Kidney capillary endothelial cell (primary cell): ENCODE measurements at places on chromosomes 7 and 10.

DNA sequence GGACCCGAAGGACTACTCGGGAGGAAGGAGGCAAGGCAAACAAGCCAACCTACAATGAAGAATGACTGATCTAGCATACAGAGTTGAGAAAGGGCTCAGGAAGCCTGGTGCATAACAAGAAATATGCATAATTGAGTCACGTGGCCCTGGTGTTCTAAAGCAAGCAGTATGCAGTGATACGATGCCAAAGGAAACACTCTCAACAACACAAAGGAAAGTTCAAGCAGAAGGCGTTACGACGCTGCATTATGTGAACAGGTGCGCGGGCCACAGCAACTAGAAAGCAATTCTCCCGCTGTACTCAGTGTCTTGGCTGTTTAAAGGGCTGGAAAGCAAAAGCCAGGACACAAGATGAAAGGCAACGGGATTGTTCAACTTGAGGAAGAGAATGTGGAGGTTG is 100.8 kb downstream of the PRTFDC1 start:
- no peak for DNase-seq

DNA sequence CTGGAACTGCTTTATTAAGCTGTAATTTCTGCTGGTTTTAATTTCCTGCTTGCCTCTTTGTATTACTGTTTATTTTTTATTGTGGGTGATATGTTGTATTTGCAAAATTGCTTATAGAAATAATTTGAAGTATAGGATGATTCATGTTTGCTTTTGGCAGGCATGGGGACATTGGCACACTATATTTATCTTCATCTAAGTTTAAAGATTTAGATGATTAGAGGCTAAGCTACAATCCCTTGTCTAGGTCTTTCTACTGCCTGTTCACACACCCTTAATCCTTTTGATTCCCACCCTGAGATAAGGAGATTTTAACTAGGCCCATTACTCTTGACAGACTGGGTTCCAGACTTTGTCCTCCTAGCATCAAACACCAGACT is 182.8 kb upstream of the KAT6B start:
- DNase-seq: no peak

DNA sequence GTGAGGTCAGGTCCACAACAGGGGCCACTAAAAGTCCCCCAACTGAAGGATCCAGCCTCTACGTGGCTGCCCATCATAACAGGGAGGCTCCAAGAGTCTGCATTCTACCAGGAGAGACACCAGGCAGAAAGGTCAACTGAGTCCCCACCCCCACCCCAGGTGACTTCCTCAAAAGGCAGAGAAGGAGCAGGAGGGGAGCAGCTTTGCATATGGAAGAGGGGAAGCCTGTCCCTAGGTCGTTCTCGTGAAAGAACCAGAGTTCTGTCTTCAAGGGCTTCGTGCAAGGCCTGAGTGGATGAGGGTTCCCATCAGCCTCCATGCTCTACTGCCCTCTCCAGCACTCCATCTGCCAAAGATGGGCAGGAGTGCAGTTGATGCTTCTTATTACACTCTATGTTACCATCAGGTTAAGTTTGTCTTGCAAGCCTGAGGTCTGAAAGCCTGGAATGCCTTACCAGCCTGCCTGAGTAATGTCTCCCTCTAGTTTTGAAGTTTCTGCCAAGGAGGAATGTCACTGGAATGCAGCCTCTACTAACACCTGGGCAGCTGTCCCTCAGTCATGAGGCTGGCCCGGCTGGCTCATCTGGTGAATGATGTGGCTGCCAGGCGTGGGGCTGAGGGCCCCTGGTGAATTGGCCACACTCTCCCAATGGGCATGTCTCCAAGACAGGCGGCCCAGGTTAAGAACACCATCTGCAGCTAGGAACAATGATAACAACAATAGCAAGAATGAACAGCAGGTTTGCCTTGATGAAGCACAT is 54.3 kb upstream of the SMNDC1 start:
- no peak for DNase-seq

DNA sequence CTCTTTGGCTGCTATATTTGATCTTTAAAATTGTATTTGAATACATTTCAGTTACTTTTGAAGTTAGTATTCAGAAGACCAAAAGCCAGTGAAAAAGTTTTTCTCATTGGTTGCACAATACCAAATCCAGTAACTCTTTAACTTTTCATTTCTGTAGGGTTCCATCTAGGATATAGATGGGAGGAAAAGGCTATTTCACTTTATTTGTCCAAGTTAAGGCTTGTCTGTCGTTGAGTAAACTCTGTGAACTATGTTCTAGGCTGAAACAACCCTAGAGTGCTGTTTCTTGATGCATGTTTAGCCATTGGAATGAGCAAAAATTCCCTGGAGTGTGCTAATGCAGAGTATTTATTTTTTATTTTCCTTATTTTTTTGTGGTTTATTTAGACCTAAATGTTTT is 834.7 kb upstream of the KCND2 start:
- DNase-seq: no peak

- no peak for DNase-seq
Observed at GRCh38 chr10:102085336-102085735, 20.2 kb downstream of the HPS6 start.

- no peak for DNase-seq
Observed at GRCh38 chr7:95963446-95963990, 191.2 kb downstream of the DYNC1I1 start.
